ENCODE measurements at places on chromosomes 16 and 17.

- no peak overlapping the region for H3K27ac ChIP-seq
- DNase-seq: no peak
- no peaks in the 10 kb centered on the region for H3K4me1 ChIP-seq
- H3K27me3 ChIP-seq: no peaks in the 10 kb centered on the region
- H3K4me3 ChIP-seq: no peak overlapping the region
- no peaks in the 10 kb centered on the region for H3K36me3 ChIP-seq
Measured at GRCh38 chr17:56085576-56086267, 67.6 kb upstream of the ANKFN1 start.

DNA sequence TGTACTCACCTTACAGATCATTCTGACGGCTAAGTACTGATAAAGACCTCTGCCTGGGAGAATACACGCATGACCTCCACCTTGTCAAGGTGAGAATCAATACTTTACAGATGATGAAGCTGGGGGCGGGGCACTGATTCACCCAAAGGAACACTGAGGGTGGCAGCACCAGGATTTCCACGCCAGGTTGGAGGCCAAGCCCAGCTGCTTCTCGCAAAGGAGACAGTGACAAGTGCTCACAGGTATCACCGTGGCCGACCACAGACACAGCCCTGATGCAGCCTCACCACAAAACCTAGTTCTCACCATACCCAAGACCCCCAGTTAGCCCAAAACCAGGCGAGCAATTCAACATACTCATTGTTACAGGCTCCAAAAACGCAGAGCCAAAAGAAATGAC, 434.2 kb downstream of the SOX9 start:
- H3K27ac ChIP-seq: no peak overlapping the region
- DNase-seq: no peak
- H3K4me1 ChIP-seq: no peaks in the 10 kb centered on the region
- no peaks in the 10 kb centered on the region for H3K27me3 ChIP-seq
- no peak overlapping the region for H3K4me3 ChIP-seq
- H3K36me3 ChIP-seq: no peaks in the 10 kb centered on the region

DNA sequence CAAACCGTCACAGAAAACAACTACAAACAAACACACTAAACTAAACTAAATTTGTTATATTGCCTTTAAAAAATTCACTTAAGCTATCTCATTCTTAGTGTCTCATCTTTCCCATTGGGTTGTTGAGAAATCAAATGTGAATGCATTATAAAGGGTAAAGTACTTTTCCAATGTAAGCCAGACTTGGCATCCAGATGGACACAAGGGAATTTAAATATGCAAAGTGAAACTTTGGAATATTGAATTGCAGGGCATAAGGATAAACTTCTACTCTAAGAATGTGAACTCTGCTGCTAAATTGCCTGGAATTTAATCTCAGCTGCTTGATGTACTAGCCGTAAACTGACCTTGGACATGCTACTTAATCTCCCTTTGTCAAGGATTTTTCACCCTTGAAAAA, 1554.6 kb downstream of the CDH8 start:
- H3K27me3 ChIP-seq: no peaks in the 10 kb centered on the region
- no peak overlapping the region for H3K27ac ChIP-seq
- DNase-seq: no peak
- H3K4me3 ChIP-seq: no peak overlapping the region
- no peaks in the 10 kb centered on the region for H3K36me3 ChIP-seq

- no peaks in the 10 kb centered on the region for H3K4me1 ChIP-seq
- no peak overlapping the region for H3K27ac ChIP-seq
- H3K36me3 ChIP-seq: no peaks in the 10 kb centered on the region
Measured at GRCh38 chr17:79627766-79628690, 17.2 kb upstream of the RBFOX3 start.

DNA sequence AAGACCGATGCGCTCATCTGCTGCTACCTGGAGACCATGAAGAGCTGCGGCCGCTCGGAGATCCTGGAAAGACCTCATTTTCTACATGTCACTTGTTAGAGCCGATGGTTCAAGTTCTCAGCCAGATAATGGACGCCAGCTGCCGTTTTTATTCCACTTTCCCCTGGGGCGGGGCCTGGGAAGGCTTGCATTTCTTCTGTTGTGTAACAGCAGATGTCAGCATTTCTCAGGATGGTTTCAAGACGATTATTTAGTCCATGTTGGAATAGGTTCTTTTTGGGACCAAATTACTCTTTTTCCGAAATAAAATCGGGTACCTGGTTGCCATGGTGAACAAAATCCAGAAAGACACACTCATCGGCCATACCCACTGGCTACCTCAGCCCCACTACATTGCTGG, 1418.3 kb downstream of the CDH11 start:
- no peaks in the 10 kb centered on the region for H3K36me3 ChIP-seq
- no peaks in the 10 kb centered on the region for H3K27me3 ChIP-seq
- no peak overlapping the region for H3K27ac ChIP-seq
- H3K4me3 ChIP-seq: no peak overlapping the region
- no peak for DNase-seq
- H3K4me1 ChIP-seq: no peaks in the 10 kb centered on the region

DNA sequence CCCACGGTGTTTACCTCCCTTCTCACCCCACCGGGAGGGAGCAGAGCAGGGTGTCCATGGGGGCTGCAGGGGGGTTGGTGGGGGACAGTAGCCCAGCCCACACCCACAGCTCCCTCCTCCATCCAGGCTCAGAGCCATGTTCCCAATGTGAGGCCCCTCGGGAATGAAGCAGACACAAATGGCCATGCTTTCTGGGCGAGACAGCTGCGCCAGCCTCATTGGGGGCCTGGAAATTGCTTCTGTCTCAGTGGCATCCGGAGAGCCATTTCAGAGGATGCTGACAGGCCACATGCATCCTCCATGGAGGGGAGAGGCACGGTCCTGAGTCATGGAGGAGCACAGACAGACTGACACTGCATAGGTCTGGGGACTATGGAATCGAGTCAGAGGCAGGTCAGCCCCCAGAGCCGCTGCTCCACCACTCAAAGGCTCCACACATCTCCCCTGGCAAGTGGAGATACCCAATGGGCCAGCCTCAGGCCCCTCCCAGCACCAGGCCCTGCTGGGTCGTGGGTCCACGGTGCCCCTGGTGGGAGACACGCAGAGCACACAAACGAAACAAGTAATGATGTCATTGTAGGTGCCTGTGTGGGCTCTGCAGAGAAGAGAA, 59.6 kb upstream of the ENPP7 start:
- peaks cover 7% of the 10 kb centered on the region for H3K36me3 ChIP-seq
- no peaks in the 10 kb centered on the region for H3K27me3 ChIP-seq
- no peaks in the 10 kb centered on the region for H3K4me1 ChIP-seq
- no peak overlapping the region for H3K4me3 ChIP-seq

DNA sequence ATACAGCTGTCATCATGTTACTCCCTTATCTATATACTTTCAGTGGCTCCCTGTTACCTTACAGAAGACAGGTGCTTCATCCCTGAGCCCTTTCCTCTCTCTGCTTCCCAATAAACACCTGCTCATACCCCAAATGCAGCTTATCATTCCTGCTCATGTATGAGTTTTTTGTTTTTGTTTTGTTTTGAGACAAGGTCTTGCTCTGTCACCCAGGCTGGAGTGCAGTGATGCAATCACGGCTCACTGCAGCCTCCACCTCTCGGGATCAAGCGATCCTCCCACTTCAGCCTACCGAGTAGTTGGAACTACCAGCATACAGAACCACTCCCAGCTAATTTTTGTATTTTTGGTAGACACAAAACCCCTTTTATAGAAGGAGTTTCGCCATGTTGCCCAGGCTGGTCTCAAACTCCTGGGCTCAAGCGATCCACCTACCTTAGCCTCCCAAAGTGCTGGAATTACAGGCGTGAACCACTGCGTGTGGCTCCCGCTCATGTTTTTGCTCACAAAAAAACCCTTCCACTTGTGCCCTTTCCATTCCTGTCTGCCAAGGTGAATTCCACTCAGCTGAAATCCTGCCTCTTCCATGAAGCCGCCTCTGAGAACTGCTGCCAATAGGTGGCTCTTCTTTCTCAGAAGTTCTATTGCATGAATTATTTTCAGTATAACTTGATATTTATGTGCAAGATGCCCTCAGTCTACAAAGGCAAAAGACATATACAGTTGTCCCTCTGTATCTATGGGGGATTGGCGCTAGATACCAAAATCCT, 7.9 kb upstream of the RNF157 start:
- DNase-seq: no peak
- no peaks in the 10 kb centered on the region for H3K4me1 ChIP-seq
- no peaks in the 10 kb centered on the region for H3K36me3 ChIP-seq

DNA sequence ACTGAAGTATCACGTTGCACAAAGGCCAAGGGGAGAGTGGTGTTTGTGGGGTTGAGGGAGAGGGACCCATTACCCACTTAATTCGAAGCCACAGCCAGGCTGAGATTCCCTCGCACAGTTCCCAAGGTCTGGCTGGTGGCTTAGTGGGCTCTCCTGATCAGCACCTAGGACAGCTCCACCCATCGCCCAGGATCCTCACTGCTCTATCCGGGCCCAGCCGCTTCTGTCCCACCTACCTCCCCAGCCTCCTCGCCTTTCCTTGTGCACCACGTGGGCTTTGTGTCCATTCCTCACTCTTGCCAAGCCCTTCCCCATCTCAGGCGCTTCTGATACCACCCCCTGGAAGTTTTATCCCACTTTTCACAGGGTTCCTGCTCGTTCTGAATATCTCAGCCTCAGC, 163.5 kb downstream of the CCT6B start:
- peaks cover 4% of the 10 kb centered on the region for H3K27me3 ChIP-seq
- DNase-seq: peak; percentile 88
- no peak overlapping the region for H3K4me3 ChIP-seq
- no peaks in the 10 kb centered on the region for H3K36me3 ChIP-seq
- H3K27ac ChIP-seq: no peak overlapping the region

GRCh38 chr17:33013596-33014375, 22.1 kb downstream of the SPACA3 start:
- no peaks in the 10 kb centered on the region for H3K4me1 ChIP-seq
- peak; percentile 32 for DNase-seq
- H3K27ac ChIP-seq: no peak overlapping the region
- no peaks in the 10 kb centered on the region for H3K27me3 ChIP-seq
- H3K4me3 ChIP-seq: no peak overlapping the region
- no peaks in the 10 kb centered on the region for H3K36me3 ChIP-seq

- peaks cover 6% of the 10 kb centered on the region for H3K4me1 ChIP-seq
- DNase-seq: no peak
- H3K27ac ChIP-seq: no peak overlapping the region
Measured at GRCh38 chr16:3095869-3096268, 3.2 kb downstream of the ZSCAN10 start.

DNA sequence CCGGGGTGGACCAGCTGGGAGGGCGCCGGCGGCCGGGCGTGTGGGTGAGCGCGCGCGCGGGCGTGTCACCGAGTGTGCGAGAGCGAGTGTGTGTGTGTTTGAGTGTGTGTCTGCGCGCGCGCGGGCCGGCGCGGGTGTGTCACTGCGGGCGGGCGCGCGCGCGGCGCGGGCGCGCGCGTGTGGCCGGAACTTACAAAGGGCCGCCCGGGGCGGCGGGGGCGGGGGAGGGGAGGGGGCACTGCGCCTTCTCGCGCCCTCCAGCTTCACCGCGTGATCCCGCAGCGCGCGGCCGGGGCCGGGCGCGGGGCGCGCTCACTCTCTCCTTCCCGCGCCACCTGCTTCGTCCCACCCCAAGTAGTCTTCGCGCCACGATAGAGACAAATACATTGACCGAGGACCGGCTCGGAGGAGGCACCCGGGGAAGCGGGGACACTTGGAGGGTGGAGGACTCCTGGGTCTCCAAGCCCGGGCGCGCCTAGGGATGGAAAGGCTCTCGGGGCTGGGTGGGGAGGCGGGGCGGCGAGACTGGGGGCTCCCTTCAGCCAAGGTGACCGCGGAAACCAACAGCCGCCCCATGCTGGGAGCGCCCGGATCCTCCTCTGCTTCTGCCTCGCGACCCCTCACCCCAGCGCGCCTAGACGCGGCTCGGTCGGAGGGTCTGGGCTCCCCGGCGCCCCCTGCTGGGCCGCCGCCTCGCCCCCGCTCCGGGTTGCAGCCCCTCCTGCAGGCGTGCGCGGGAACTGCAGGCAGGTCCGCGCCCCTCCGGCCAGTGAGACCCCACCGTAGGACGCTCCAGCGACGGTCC, at the start of gene SRCIN1:
Gene SRCIN1, minus strand, starts transcription at position 112 of the 805 bp plus-strand sequence. CDS start 247 bp downstream, outside the sequence.
- peaks cover 32% of the 10 kb centered on the region for H3K4me1 ChIP-seq
- no peak within 1 kb of the TSS for H3K27ac ChIP-seq
- peaks cover 24% of the 10 kb centered on the region for H3K27me3 ChIP-seq
- peak; percentile 80 for DNase-seq
- H3K36me3 ChIP-seq: no peaks in the 10 kb centered on the region

- peak; percentile 50 for DNase-seq
Measured at GRCh38 chr16:87392821-87393679, 914 bp downstream of the MAP1LC3B start.

GRCh38 chr16:77721752-77722308, 484 bp upstream of the NUDT7 start:
- DNase-seq: no peak
- no peaks in the 10 kb centered on the region for H3K27me3 ChIP-seq
- H3K27ac ChIP-seq: no peak overlapping the region
- peak overlapping the region; percentile 82 for H3K4me3 ChIP-seq
- peaks cover 9% of the 10 kb centered on the region for H3K36me3 ChIP-seq
- H3K4me1 ChIP-seq: peaks cover 7% of the 10 kb centered on the region

DNA sequence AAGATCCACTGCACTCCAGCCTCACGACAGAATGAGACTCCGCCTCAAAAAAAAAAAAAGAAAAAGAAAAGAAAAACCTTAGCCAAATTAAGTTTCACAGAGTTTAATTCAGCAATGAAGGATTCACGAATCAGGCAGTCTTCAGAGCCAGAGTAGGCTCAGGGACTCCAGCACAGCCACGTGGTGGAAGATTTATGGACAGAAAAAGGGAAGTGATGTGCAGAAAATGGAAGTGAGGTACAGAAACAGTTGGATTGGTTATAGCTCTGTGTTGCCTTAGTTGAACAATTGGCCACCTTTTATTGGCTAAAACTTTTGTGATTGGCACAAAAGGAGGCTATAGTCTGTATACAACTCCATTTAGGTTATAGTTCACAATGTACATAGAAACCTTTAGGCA, 256.6 kb downstream of the HS3ST3B1 start:
- no peaks in the 10 kb centered on the region for H3K4me1 ChIP-seq
- no peak overlapping the region for H3K4me3 ChIP-seq
- no peak for DNase-seq
- no peak overlapping the region for H3K27ac ChIP-seq

DNA sequence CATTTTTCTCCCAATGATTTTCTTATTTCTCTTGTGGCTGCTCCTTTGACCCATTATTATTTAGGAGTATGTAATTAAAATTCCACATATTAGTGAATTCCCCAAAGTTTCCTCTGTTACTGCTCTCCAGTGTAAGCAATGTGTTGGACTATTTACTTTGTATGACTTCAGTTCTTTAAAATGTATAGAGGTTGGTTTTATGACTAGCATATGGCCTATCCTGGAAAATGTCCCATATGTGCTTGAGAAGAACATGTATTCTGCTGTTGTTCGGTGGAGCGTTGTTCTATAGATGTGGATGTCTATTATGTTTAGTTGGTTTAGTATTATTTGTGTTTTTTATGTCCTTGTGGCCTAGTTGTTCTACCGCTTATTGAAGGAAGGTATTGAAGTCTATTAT, 6.0 kb upstream of the NT5M start:
- no peaks in the 10 kb centered on the region for H3K4me1 ChIP-seq
- no peak overlapping the region for H3K4me3 ChIP-seq
- no peaks in the 10 kb centered on the region for H3K27me3 ChIP-seq
- H3K36me3 ChIP-seq: no peaks in the 10 kb centered on the region

- H3K4me1 ChIP-seq: no peaks in the 10 kb centered on the region
- H3K27ac ChIP-seq: no peak overlapping the region
- H3K36me3 ChIP-seq: peaks cover 13% of the 10 kb centered on the region
- H3K27me3 ChIP-seq: no peaks in the 10 kb centered on the region
- no peak for DNase-seq
- peak overlapping the region; percentile 76 for H3K4me3 ChIP-seq
Measured at GRCh38 chr17:27354491-27355081, 60.7 kb downstream of the WSB1 start.

GRCh38 chr17:71055128-71055527, 885.8 kb downstream of the KCNJ2 start:
- no peaks in the 10 kb centered on the region for H3K4me1 ChIP-seq
- no peak for DNase-seq
- H3K4me3 ChIP-seq: no peak overlapping the region
- H3K27me3 ChIP-seq: no peaks in the 10 kb centered on the region

Measured in H9 (cell line).